ENCODE measurements at places on chromosomes 2 and 18.

DNA sequence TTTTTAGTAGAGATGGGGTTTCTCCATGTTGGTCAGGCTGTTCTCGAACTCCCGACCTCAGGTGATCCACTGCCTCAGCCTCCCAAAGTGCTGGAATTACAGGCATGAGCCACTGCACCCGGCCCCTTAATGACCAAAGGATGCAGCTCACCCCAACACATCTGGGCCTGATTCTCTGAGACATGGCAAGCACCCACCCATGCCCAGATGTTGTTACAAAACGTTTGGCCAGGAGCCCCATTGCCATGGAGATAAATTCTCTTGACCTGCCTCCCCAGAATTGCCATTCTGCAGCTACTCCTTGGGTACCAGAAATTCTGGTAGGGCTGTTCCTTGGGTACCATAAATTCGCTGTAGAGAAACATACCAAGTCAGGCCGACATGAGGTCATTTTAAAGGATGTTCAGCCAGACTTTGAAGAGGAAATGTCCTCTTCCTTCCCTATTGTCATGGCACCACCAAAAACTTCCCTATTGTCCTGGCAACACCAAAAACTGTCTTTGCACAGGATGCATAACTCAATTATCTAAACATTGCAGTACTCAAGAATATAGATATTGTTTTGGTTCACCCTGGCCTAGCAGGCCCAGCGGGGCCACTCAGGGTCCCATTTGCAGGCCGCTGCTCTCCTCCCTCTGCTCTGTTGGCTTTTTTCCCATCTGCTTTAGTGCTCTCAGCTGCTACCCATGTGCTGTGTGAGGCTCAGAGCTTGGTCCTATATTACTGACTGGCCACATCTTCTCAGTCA, 160.9 kb upstream of the TTC39C start:
- no peaks in the 10 kb centered on the region for H3K36me3 ChIP-seq
- DNase-seq, result no peak
- no peak overlapping the region for H3K4me3 ChIP-seq
- no peaks in the 10 kb centered on the region for H3K4me1 ChIP-seq
- H3K27ac ChIP-seq, result no peak overlapping the region

DNA sequence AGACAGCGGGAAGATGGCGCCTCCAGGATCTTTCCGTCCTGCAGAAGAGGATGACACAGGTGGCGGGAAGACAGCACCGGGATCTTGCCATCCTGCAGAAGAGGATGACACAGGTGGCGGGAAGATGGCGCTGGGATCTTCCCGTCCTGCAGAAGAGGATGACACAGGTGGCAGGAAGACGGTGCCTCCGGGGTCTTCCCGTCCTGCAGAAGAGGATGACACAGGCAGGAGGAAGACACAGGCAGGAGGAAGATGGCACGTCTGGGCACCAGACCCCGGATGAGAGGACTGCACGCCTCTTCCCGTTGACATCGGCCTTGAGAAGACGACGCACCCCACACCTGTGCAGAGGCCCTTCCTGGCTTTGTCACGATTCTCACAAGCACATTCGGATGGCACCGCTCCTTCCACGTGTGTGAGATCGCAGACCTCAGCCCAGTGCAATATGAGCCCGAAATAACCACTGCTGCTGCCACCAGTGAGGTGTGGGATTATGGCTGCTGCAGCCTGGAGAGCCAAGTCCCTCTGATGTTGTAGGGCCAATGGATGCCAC, 79.4 kb upstream of the SNTG2 start:
- H3K4me3 ChIP-seq, result no peak overlapping the region
- H3K27ac ChIP-seq, result no peak overlapping the region
- H3K27me3 ChIP-seq, result no peaks in the 10 kb centered on the region
- H3K4me1 ChIP-seq, result no peaks in the 10 kb centered on the region
- DNase-seq, result no peak
- H3K36me3 ChIP-seq, result no peaks in the 10 kb centered on the region

- no peaks in the 10 kb centered on the region for H3K36me3 ChIP-seq
- DNase-seq, result no peak
Measured at GRCh38 chr2:205752924-205753323, 70.6 kb downstream of the NRP2 start.

- H3K27ac ChIP-seq, result no peak overlapping the region
- no peak overlapping the region for H3K4me3 ChIP-seq
- H3K4me1 ChIP-seq, result no peaks in the 10 kb centered on the region
- DNase-seq, result no peak
- no peaks in the 10 kb centered on the region for H3K27me3 ChIP-seq
Measured at GRCh38 chr2:151040039-151040438, 221.6 kb downstream of the RBM43 start.

DNA sequence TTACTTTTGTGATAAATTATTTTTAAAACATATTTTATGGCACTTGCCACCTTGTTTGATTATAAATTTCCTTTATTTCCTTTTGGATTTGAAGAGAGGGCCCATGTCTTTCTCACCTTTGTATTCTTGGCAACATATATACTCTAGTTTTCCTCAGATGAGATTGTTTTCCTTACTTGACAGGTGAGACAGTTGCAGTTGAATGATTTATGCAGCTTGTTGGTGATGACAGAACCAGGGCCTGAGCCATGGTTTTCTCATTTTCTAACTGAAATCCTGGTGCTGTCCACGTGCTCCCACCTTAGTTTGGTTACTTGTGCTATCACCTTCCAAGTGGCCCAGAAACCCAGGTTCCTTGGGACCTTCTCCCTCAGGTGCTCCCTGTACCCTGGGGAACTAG, 58.2 kb downstream of the TTC39C start:
- no peak overlapping the region for H3K27ac ChIP-seq
- H3K4me3 ChIP-seq, result no peak overlapping the region
- H3K27me3 ChIP-seq, result no peaks in the 10 kb centered on the region

DNA sequence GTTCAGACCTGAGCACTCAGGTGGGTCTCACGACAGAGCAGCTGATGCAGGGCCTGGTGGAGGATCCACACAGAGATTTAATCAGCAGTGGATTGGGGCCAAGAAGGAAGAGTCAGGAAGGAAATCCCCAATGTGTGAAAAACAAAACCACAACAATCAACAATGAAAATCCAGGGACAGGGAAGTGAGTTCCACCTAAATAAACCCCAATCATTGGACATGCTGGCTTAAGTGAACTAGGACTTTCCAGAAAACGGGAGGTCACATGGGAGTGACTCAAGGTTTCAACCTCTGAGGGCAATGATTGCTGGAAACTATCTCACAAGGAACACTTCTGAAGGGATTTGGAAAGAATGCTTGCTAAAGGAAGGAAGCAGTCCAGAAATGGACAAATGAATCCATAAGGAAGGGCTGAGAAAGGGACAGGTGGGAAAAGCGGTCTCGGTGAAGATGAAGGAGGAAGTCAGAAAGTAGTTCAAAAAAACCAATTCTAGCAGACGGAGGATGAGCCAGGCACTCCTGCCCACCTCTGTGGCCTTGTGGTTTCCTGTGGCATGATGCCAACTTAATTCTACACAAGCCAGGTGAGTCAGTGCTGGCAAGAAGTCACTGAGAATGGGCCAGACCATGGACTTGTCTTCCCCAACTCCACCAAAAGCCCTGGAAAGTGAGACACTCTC, 15.4 kb upstream of the XDH start:
- DNase-seq, result no peak
- H3K4me3 ChIP-seq, result no peak overlapping the region
- H3K36me3 ChIP-seq, result no peaks in the 10 kb centered on the region
- no peak overlapping the region for H3K27ac ChIP-seq

DNA sequence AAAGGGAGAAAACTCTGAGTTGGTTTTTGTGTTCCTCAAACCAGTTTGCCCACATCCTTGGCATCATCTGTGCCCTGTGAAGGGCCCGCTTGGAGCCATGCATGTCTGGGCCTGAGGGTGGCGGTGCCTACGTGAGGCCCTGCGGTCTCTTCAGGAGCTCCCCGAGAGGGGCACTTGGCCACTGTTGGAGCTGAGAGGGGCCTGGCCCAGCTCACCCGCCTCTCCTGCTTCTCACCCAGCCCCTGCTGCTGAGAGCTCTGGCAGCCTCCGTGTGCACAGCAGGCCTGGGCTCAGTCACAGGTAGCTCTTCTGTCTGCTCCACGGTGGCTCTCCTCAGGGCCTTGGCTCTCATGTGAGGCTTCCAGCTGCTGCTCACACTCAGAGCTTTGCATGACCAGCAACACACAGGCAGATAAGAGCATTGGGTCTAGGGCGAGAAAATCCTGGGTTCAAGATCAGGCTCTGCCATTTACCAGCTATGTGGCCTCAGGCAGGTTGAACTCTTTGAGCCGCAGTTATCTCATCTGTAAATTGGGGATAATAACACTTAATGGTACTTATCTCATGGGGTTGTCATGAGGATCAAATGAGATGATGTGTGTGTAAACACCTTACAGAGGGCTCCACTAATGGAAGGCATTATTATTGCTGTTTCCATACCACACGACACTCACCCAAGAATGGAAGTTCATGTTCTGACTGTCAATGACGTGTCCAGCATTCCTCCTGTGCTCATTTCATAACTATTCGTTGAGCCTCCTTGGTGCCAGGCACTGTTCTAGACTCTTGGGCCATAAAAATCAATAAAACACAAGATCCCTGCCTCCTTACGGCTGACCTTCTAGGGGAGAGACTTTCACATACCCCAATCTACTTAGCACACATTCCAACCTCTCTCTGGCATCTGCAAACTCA, 41.6 kb upstream of the PLB1 start:
- no peaks in the 10 kb centered on the region for H3K27me3 ChIP-seq
- H3K36me3 ChIP-seq, result no peaks in the 10 kb centered on the region
- H3K27ac ChIP-seq, result no peak overlapping the region
- H3K4me3 ChIP-seq, result no peak overlapping the region
- H3K4me1 ChIP-seq, result no peaks in the 10 kb centered on the region

GRCh38 chr18:12065397-12065796, 28.2 kb upstream of the ANKRD62 start:
- H3K27ac ChIP-seq, result no peak overlapping the region
- no peak overlapping the region for H3K4me3 ChIP-seq
- DNase-seq, result no peak
- H3K36me3 ChIP-seq, result no peaks in the 10 kb centered on the region
- no peaks in the 10 kb centered on the region for H3K4me1 ChIP-seq
- H3K27me3 ChIP-seq, result no peaks in the 10 kb centered on the region

DNA sequence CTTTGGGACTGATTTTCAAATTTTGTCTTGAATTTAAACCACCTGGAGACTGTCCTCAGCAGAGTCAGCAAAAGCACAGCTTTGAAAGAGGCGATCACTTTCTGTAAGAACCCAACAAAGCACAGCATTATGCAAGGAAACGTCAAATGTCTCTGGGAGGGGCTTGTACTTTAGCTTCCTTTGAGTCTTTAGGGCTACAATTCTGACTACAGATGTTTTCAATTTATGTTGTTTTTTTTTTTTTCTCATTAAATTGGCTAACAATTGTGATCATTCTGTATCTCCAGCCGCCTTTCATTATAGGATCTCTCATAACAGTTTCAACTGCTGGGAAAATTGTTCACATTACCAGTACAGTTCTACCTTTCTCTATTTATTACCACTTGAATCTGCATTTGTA, 48.3 kb downstream of the COL3A1 start:
- H3K4me3 ChIP-seq, result no peak overlapping the region
- DNase-seq, result no peak
- H3K4me1 ChIP-seq, result no peaks in the 10 kb centered on the region
- peak overlapping the region; percentile 9 for H3K27ac ChIP-seq
- H3K27me3 ChIP-seq, result no peaks in the 10 kb centered on the region

DNA sequence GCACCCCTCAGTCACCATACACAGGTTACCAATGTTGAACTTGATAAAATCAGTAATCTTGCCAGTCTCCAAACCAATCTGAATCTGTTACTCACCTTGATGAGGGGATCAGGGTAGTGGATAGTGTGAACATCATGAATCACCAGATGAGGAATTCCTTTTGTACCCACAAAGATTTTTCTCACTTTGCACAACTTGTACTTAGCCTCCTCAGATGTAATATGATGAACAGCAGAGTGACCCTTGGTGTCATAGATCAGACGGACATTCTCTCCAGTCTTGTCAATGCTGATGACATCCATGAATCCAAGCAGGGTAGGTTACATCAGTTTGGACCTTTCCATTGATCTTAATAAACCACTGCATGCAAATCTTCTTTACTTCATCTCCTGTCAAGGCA, 54.7 kb downstream of the MDH1 start:
- no peak overlapping the region for H3K27ac ChIP-seq
- no peak for DNase-seq
- no peaks in the 10 kb centered on the region for H3K27me3 ChIP-seq
- H3K4me1 ChIP-seq, result no peaks in the 10 kb centered on the region
- no peak overlapping the region for H3K4me3 ChIP-seq
- no peaks in the 10 kb centered on the region for H3K36me3 ChIP-seq

DNA sequence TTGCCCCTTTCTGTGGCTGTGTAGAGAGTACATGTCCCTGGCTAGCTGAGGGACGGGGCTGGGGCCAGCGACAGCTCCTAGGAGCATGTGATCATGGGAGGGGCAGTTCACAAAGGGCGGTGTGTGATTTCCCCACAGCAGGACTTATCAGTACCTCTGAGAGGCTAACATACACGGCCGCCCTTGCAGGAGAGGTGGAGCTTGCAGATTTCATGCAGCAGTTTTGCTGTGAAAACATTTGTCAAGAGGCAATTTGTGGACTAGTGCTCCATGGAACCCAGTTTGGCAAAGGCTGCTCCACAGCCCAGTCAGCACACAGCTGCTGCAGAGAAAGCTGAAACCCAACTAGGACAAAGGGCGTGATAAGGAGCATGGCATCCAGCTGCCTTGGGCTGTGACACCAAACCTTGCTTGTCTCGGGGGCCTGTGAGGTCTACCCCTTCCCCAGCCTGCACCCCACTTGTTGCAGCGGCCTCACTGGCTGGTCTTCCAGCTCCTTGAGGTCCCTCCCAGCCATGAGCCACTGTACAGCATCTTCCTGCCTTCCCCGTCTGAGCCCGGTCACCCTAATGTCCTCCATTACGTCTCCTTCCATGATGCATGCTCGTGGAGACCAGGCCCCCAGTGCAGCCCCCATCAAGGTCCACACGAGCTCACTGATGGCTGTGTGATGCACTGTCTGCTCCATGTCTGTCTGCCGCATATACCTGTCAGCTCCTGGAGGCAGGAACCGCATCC, 121.4 kb upstream of the HDAC4 start:
- no peaks in the 10 kb centered on the region for H3K36me3 ChIP-seq
- no peaks in the 10 kb centered on the region for H3K27me3 ChIP-seq
- no peak overlapping the region for H3K4me3 ChIP-seq
- H3K4me1 ChIP-seq, result no peaks in the 10 kb centered on the region
- H3K27ac ChIP-seq, result no peak overlapping the region

DNA sequence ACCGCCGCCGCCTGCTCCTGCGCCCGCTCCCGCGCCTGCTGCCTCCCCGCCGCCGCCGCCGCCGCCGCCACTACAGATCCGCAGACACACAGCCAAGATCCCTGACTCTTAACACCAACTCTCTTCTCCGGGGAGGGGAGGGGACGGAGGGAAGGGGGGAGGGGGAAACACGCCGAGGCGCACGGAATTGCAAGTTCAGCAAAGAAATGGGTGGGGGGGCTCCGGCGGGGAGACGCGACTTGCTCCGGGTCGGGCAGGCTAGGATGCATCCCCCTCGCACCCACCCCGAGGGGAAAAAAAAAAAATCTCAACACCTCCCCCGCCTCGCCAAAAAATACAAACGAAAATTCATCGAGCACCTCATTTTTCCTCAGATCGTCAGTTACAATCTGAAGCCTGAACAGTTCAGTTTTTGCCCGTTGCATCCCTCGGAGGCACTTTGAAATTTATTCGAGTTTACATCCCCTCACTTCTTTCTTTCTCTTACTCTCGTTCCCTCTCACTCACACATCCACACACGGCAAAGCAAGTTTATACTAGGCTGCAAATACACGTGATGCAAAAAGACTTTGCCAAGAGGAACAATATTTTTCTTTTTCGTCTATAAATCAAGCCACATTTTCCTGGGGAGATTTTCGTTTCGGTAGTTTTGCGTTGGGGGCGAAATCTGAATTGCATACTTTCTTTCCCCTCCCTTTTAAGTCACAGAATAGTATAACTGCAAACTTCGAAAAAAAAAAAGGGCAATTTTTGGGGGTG, at the start of gene TCF4:
Gene TCF4, minus strand, starts transcription at position 82 of the 759 bp plus-strand sequence. CDS start 1,076 bp downstream, outside the sequence.
- no peaks in the 10 kb centered on the region for H3K36me3 ChIP-seq
- peak within 1 kb of the TSS; percentile 95 for H3K27ac ChIP-seq
- no peaks in the 10 kb centered on the region for H3K27me3 ChIP-seq
- H3K4me1 ChIP-seq, result peaks cover 23% of the 10 kb centered on the region
- DNase-seq, result peak; percentile 64
- H3K4me3 ChIP-seq, result peak within 1 kb of the TSS; percentile 83

Measured in testis (tissue), 5 donors.